ENCODE measurements at places on chromosomes 4 and X. TPM values are rescaled to one million over a fixed set of nuclear protein-coding genes. Genes with fewer than 3 reads are reported as not detected.

- peak; percentile 62 for DNase-seq
Measured at GRCh38 chr4:80171251-80171650, 26.1 kb upstream of the PRDM8 start.

DNA sequence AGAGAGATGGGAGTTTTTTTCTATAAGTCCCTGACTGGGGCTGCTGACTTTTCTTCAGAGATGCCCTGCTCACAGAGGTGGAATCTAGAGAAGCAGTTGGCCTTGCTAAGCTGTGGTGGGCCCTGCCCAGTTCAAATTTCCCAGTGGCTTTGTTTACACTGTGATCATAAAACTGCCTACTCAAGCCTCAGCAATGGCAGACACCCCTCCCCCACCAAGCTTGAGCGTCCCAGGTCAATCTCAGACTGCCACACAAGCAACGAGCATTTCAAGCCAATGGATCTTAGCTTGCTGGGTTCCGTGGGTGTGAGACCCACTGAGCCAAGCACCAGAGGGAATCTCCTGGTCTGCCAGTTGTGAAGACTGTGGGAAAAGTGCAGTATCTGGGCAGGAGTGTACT, 199.8 kb upstream of the WDFY3 start:
- no peak for DNase-seq

DNA sequence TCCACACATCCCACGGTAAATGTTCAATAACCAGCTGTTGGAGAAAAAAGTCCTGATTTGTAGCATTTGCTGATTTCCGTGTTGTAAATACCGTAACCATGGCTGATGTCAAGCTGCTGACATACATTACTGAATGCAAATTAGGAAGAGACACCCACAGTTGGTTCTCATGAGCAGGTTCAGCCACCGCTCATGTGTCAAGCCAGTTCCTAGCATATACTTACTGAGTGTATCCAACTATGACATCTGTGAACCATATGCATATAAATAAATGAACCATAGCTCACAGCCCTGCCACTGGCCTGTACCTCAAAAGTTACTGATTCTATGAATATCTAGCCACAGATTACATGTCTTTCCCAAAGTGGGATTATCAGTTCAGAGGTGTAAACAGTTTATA, 29.5 kb downstream of the FHDC1 start:
- DNase-seq, result peak; percentile 23

GRCh38 chr4:36740796-36741310, 459.4 kb downstream of the DTHD1 start:
- DNase-seq, result no peak

DNA sequence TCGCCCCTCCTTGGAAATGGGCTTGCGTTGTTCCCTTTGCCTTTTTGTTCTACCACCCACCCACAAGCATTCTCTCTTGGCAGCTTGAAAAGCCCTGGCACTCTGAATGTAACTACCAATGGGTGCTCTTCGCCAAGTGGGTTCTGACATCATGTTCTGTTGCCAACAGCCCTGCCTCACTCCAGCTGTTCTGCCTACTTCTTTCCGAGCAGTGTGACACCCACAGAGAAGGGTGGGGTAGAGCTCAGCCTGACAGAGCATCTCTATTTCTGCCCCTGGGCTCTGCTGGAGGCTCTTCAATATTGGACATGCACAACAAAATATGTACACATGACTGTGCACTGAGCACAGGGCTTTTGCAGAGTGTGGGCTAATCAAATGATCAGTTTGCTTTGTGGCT, 15.6 kb upstream of the EXOSC9 start:
- no peak for DNase-seq

DNA sequence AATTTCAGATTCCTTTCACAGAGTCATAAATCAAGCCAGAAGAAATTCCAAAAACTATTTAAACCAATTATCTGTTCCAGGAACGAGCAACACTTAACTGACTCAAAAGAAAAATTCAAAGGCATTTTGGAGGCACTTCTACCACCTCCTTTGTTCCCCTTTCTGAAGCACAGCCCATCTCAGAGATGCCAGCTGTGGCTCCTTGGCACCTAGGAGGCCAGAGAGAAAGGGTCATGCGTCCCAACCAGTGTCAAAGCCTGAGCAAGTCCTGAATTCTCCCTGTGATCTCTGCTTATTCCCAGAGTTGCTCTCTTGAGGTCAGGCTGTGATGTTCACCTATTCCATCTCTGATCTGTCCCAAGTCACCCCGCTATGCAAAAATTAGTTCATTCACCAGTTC, 105.0 kb upstream of the S100G start:
- no peak for DNase-seq

DNA sequence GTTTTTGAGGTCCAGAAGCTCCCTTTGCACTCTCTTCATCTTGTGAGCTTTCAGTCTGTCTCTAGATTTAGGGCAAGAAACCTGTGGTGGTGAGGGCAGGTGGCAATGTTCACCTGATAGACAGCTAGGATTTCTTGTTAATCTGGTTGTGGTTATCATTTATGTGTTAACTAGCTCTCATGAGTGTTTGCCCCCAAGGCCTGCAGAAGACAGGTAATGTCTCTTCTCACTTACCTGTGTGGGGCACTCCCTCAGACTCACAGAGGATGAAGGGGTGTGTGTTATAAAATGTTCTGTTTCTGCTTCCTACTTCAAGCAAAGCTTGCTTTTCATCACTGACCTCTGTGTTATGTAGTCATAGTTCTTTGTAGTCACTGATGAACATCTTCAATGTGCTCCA, 17.8 kb downstream of the EGF start:
- no peak for DNase-seq

- DNase-seq, result peak; percentile 61
Measured at GRCh38 chr4:47031011-47031678, at the start of gene GABRB1. TSS of gene GABRB1 (plus strand) at chr4:47031567.

- DNase-seq, result peak; percentile 70
Measured at GRCh38 chr4:111639120-111639690, 506.0 kb upstream of the FAM241A start.

DNA sequence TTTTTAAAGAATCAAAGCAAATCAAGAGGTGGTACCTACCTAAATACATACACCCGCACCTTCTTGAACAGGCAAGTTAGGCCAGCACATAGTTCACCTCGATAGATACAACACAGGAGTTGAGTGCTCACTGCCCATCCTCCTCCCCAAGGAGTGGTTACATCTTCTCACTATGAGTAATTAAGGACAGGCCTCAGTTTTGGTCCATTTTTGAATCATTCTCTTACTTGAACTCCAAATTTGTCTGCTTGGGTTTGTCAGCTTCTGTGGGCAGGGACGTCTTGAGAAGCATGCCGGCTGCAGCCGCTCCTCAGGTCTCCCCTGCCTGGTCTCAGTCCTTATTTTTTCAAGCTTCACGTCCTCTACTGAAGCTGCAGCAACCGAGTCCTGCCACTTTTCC, 190.6 kb upstream of the RBPJ start:
- no peak for DNase-seq

DNA sequence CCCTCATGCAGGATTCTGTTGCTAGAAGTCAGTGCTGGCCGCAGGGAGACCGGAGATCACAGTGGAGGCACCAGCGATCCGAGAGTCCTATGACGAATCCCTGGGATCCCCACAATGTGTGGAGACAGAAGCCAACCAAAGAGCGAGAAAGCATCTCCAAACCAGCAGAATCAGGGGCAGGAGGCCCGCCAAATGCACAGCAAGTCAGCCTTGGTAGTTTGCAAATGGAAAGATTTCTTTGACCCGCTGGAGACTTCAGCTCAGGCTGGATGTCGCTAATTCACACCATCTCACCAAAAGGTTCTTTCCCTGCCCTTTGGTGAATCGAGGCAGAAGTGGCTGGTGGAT, 505 bp upstream of the PKD2 start:
- DNase-seq, result no peak

DNA sequence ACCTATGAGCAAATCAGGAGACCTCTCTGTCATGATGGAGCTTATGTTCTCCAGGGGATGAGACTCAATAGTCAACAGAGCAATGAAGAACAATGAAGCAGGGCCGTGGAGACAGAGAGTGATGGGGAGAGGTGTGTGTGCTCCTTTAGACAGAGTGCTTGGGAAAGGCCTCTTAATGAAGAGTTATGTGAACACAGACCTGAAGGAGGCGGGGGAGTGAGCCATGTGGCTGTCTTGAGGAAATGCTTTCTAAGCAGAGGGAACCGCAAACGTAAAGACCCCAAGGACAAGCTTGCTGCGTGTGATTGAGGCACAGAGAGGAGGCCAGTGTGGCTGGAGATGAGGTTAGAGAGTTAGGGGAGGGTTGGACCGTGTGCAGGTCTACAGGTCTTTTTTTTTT, 53.1 kb downstream of the CHRNA9 start:
- no peak for DNase-seq

- no peak for DNase-seq
Measured at GRCh38 chr4:187451776-187452175, 543.8 kb upstream of the ZFP42 start.

DNA sequence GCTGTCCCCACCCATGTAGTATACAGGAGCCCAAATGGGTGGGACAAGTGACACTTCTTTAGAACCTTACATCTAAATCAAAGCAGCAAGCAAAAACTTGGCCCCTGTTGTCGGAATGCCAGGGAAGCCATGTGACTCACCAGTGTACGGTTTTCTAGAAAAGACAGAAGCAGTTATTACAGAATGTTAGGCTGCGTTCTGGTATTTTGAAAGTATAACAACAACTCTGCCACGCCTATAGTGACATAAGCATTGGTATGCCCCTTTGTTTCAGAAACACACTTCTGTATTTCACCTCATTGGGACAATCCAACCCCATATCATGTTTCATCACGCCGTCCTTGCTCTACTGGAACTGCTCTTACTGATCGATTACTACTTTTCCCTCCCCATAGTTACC, 14.8 kb downstream of the PDHA1 start:
- no peak for DNase-seq

DNA sequence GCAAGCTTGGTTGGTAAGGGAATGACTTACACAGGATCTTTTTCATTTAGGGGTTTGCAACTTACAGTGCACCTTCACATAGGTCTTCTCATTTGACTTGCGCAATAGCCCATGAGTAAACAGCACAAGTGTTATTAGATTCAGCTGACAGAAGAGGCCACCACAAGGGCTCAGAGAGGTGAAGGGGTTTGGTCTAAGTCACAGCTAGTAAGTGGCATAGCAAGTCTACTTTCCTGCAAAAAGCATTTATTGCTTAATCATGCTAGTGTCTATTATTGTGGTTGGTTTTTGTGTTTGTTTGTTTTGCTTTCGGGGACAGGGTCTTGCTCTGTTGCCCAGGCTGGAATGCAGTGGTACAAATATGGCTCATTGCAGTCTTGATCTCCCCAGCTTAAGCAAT, 83.3 kb downstream of the SPRY1 start:
- peak; percentile 10 for DNase-seq

- no peak for DNase-seq
Measured at GRCh38 chr4:144681806-144682205, 35.9 kb downstream of the HHIP start.

DNA sequence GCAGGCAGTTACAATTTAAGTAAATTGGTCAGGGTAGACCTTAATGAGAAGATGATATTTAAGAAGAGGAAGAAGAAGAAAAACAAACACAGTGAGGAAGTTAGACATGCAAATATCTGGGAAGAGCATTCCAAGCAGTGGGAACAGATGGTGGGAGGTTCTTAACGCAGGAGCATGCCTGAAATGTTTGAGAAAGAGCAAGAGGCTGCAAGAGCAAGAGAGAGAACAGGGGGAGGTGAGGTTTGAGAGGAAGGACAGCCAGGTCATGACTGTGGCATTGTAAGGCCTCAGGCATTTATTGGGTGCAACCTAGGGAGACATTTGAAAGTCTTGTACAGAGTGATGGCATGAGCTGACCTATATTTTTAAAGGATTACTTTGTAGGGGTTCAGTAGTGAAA, 136.0 kb downstream of the UGT8 start:
- DNase-seq, result no peak

Gene UGT2B15
- total RNA-seq, result not detected

Gene USP17L19
- not detected for total RNA-seq

Gene ERCC6L
- 5.4 TPM for total RNA-seq

Gene PF4V1
- not detected for total RNA-seq

Gene RAB40A
- under 0.01 TPM for total RNA-seq

Gene VSIG4
- total RNA-seq, result not detected

Gene MSANTD1
- total RNA-seq, result 0.28 TPM

Gene SATL1
- not detected for total RNA-seq

Gene BEX5
- total RNA-seq, result not detected

All from IMR-90 (cell line).